ENCODE measurements at places on chromosomes 7 and 10.

- DNase-seq: no peak
These were observed 77.9 kb upstream of the PLXNA4 start for GRCh38 chr7:132654150-132654549.

GRCh38 chr7:82548141-82548688, 104.6 kb upstream of the CACNA2D1 start:
- no peak for DNase-seq

DNA sequence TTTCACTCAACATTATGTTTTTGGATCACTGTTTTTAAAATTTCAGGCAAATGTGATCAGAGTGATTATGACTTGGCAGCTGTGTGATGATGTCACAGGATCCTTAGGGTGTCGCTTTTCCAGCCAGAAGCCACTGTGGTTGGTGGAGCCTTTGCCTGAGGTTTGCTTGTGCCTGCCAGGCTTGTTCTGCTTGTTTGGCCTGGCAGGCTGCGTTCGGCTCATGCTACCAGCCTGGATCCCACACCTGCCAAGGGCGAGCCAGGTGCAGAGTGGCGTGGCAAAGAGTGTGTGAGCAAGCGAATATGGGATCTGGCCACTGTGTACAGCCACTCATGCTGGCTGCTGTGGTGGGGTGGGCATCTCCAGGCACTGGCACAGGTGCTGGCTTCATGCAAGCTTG, 55.7 kb downstream of the ADK start:
- no peak for DNase-seq

GRCh38 chr7:122724366-122724765, 21.6 kb upstream of the RNF148 start:
- no peak for DNase-seq

DNA sequence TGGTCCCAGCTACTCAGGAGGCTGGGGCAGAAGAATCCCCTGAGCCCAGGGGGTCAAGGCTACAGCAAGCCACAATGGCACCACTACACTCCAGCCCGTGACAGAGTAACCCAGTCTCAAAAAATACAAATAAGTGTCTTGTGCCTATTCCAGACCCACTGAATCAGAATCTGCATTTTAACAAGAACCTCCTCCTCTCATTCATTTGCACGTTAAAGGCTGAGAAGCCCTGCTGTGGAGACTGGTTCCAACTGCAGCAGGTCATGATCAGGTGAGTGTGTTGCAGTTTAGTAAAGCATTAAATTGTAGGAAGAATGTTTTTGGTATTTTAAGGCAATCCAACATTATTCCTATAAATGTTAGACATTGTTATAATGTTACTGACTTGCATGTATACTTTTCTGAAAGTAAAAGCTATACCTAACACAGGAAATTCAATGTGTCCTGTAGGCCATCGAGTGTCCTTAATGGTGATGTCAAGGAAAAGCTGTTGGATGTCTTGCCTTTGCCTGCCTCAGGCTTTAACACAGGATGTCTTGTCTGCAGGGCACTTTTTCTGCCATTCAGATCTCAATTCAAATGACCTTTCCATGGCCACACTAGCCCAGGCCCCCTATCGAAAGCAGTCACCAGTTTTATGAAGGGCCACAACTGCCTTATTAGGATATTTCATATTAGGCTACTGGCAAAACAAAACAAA, 30.4 kb downstream of the MKRN1 start:
- no peak for DNase-seq

GRCh38 chr10:132539894-132540293, 2.3 kb downstream of the INPP5A start:
- peak; percentile 38 for DNase-seq

All from CD4-positive, alpha-beta T cell treated with Interleukin-15 for 4 hours (primary cell).